ENCODE measurements at places on chromosomes 4 and X. TPM values are rescaled to one million over a fixed set of nuclear protein-coding genes. Genes with fewer than 3 reads are reported as not detected.

DNA sequence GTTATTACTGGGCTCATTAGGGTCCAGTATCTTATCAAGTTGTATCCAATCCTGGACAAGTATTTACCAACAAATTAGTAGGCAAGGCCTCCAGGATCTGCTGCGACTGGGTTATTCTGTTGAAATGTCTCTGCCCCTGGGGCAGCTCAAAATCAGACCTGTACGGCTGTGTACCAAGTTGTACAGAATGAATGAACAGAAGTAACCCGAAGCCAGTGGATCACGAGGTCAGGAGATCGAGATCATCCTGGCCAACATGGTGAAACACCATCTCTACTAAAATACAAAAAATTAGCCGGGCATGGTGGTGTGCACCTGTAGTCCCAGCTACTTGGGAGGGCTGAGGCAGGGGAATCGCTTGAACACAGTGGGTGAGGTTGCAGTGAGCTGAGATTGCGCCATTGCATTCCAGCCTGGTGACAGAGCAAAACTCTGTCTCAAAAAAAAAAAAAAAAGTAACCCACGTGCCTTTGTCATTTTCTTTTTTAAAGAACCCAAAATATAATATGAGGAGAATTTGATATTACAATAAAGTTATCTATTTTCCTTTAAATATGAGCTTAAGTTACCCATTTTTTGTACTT, 127.3 kb downstream of the CBR4 start:
- DNase-seq = no peak

ADGRG2 gene
- not detected for total RNA-seq

DNA sequence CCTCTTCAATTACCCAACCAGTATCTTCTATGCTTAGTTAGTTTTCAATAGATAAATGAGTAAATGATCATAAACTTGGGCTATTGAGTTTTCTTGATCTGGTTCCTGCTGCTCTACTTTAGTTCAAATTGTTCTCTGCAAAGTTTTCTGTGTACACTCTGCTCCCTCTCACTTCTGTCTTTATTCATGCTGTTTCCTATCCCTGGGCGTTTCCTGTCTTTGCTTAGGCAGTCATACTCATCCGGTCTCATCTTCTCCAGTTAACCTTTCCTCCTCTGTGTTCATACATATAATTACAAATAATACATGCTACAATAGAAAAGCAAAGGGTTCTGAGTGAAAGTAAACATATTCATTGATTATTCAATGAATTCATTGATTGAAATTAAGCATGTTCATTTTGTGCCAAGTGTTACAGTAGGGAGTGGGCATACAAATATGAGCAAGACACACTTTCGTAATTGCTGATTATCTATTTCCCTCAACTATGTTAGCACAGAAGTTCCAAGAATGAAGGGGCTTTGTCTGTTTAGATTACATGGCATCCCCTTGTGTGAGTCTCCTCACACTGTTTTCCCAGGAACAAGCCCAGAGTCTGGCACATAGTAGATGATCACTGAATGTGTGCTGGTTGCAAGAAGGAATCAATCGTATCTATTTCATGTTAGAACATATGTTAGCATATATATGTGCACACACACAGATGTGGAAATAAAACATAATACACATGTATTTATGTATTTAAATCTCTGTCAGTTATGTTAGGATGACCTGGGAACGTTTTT, 1.1 kb downstream of the RAB39B start:
- no peak for DNase-seq

GRCh38 chr4:174708381-174708780, 120.7 kb downstream of the GLRA3 start:
- DNase-seq = no peak

GUCY1B1 gene
- 1.4 TPM for total RNA-seq

GRCh38 chrX:13015536-13016236, 28.7 kb downstream of the FAM9C start:
- no peak for DNase-seq

GRCh38 chrX:143634309-143634662, 1.6 kb downstream of the SLITRK4 start:
- DNase-seq = no peak

GRCh38 chr4:40916880-40917279, 167.1 kb downstream of the NSUN7 start:
- DNase-seq = peak; percentile 46

STBD1 gene
- 0.40 TPM for total RNA-seq

- no peak for DNase-seq
These were observed 167.9 kb downstream of the PRDM5 start for GRCh38 chr4:120754590-120754989.

FANCB gene
- 1.8 TPM for total RNA-seq

DNA sequence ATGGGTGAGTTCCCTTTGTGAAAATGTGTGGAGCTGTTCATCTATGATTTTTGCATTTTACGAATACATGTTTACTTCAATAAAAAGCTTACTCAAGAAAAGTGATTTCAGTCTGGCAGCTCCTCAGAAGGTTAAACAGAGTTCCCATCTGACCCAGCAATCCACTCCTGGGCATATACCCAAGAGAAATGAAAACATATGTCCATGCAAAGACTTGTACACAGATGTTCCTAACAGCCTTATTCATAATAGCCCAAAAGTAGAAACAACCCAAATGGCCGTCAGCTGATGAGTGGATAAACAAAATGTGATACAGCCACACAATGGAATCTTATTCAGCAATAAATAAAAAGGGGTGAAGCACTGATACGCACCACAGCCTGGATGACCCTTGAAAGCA, 20.8 kb downstream of the CLCN4 start:
- no peak for DNase-seq

TMPRSS11B gene
- total RNA-seq = not detected

WDFY3 gene
- 72.4 TPM for total RNA-seq

LGI2 gene
- not detected for total RNA-seq

- no peak for DNase-seq
These were observed 208.4 kb downstream of the COL25A1 start for GRCh38 chr4:109094056-109094455.

DNA sequence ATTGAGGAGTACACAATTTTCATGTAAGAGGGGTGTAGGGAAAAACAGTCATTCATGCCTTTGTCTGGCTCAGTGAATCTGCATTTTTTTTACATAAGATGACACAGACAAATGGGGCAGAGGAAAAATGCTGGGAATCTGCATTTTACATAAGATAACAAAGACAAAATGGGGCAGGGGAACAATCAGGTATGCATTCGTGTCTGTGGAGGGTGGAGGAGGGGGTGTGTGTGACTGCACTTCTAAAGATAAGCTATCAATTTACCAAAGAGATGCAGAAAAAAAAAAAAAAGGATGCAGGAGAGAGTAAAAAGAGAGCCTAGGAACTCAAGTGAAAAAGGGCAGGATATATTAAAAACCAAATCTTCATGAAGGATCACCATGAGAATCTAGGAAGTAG, 637.4 kb downstream of the ZNF674 start:
- no peak for DNase-seq

SPON2 gene
- 0.65 TPM for total RNA-seq

- no peak for DNase-seq
These were observed 742 bp upstream of the TAF1 start for GRCh38 chrX:71365356-71365874.

TMSB15A gene
- total RNA-seq = 1.1 TPM

CCSER1 gene
- total RNA-seq = under 0.01 TPM

DNA sequence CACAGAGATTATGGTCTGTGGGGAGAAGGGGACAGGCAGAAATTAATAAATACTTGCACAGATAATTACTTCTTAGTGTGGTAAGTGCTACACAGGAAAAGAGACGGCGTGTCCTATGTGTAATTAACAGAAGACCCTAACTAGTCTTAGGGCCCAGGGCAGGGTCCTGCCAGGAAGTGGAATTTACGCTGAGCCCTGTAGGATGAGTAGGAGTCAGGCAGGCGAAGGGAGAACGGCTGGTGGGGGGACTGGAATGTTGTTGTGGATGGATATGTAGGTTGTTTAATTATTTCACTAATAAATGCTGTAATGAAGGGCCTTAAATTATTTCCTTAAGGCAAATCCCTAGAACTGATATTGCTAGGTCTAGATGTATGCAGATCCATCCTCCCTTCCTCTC, 26.7 kb upstream of the MFAP3L start:
- DNase-seq = no peak

DNA sequence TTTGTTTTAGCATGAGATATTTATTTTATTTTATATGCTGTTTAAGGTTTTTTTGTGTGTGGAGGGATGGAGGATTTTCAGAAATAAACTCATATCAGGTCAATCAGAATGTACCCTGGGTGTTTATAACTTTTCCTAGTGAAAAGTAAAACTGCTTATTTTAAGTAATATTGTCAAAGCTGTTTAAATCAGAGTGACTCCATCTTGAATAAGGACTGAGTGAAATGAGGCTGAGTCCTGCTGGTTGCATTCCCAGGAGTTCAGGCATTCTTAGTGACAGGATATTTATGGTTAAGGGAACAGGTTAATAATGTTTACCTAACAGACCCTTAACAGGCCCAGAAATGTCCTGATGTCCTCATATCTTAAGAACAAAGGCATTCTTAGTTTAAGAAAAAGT, 1160.9 kb upstream of the PCDH7 start:
- no peak for DNase-seq

FMR1NB gene
- total RNA-seq = not detected

DNA sequence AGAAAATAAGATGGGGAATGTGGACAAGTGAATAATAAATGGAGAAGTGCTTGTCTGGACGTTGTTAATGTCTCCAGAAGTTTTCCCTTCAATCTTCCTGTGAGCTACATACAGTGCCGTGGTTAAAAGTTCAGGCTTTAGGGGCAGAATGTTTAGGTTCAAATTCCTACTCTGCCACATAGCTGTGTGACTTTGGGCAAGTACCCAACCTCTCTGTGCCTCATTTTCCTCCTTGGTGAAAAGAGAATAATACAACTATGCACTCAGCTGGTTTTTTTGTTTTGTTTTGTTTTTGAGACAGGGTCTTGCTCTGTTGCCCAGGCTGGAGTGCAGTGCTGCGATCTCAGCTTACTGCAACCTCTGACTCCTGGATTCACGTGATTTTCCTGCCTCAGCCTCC, 143.5 kb downstream of the CHIC2 start:
- no peak for DNase-seq

DNA sequence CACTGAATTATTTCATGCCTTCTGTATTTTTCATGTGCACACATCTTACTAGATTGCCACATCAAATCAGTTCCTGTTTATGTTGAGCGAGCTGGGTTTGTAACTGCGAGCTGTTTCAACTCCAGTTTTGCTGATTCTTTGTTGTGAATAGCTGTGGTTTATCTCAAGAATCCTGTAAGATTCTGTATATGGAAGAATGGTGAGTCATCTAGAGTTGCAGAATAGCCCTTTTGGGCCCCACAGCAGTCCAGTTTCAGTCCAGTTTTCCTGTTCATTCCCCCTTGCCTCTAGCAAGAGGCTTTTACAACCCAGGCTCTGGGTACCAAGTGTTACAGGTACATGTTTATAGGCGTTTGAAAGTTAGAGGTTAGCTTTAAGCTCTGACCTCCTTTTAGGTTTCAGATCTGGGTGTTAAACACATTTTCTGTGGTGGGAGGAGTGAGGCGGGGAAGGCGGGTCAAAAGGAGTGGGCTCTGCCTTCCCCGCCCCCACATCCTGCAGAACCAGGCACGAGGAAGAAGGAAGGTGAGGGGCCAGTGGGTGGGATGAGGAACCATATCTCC, 32.7 kb downstream of the TBC1D14 start:
- peak; percentile 86 for DNase-seq

S100G gene
- total RNA-seq = not detected

TLR3 gene
- 0.40 TPM for total RNA-seq

DNA sequence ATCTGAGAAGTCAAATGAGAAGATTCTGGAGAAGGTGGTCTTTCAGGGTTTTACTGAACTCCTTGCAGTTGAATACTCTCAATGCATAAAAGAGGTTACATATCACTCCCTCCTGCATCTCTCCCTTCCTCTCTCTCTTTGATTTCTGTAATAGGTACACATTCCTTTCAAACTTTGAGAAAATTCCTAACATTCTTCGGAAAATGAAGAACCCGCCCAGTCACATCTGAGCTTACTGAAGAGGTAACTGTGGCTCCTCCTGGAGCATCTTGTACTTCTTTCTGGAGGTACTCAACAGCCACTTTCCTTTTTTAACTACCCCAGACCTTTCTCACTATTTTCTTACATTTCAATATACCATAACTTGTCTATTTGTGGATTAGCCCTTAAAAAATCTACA, 24.7 kb downstream of the NDST3 start:
- no peak for DNase-seq

- DNase-seq = no peak
These were observed 43.3 kb upstream of the HAND2 start for GRCh38 chr4:173573286-173573685.

- DNase-seq = no peak
These were observed 94.0 kb downstream of the COL4A6 start for GRCh38 chrX:108344216-108344615.

GRCh38 chr4:145734576-145735346, 54.8 kb downstream of the C4orf51 start:
- DNase-seq = peak; percentile 96

DNA sequence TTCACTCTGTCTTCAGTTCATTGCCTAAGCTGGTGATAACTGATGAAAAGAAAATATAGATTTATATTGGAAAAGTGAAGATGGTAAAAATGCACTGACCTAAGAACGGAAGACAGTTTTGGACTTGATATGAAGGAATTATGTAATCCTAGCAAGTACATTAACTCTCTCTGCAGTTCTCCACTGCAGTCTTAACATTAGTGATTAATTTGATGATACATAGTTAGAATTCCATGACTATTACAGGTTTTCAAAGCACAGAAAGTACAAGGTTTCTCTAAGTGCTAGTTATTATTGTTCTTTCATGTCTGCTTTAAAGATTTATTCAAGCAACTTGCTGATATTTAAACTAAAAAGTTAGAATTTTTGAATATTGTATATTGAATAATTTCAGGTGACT, 1591.7 kb upstream of the ADGRL3 start:
- DNase-seq = no peak

Measured in lung microvascular endothelial cell (primary cell).